ELR (cell line): ENCODE measurements at places on chromosomes 12 and 14.
A peak's percentile ranks its signal among the peaks of the same experiment; 100 is the strongest.

DNA sequence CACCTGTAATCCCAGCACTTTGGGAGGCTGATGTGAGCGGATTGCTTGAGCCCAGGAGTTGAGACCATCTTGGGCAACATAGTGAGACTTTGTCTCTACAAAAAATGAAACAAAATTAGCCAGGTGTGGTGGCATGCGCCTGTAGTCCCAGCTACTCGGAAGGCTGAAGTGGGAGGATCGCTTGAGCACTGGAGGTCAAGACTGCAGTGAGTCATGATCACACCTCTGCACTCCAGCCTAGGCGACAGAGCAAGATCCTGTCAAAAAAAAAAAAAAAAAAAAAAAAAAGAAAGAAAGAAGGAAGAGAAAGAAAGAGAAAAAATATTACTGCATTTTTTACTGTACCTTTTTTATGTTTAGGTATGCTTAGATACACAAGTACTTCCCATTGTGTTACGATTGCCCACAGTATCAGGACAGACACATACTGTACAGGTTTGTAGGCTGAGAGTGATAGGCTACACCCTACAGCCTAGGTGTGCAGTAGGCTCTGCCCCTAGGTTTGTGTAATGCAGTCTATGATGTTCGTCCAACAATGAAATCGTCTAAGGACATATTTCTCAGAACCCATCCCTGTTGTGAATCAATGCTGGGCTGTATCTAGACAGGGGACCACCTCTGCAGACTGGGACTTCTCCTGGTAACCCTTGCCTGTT lies 160.4 kb upstream of the PWP1 start:
- DNase-seq = no peak

DNA sequence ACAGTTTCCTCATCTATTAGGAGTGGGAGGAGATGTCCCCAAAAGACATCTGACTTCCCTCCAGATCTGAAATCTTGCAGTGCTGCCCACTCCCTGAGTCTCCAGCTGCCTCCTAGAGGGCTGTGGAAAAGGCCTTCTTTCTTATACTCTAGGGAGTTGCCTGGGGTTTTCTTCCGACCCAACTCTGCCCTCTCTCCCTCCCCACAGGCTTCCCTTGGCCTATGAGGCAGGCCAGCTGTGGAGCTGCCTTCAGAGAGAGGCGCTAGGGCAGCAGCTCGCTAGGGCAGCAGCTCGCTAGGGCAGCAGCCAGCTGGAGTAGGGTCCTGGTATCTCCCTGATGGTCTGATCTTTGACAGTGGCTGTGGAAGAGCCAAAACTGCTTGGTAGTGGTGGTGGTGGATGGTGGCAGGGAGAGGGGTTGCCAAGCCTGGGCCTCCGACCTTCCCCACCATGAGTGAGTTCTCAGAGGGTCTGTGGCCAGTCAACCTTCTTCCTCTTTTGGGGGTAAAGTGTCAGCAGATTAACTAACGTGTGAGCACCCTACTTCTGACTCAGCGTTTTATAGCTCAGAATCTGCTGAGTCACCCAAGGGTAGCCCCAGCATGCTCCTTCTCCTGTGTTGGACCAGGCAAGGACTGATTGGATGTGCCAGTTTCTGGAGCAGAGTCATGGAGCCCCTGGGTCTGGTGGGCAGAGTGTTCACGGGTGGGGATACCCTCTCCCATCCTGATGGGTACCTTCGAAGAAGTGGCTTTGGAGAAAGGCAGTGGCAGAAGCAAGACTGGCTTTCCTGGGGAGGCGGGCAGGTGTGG lies 2.3 kb downstream of the SLC48A1 start:
- peak; percentile 52 for DNase-seq

GRCh38 chr14:103067231-103067954 lies 10.0 kb upstream of the CDC42BPB start:
- peak; percentile 65 for DNase-seq

GRCh38 chr12:65306366-65307168 lies 28.1 kb downstream of the MSRB3 start:
- DNase-seq = peak; percentile 86

- no peak for DNase-seq
Observed at GRCh38 chr14:100325231-100325632, 2.1 kb downstream of the SLC25A47 start.

DNA sequence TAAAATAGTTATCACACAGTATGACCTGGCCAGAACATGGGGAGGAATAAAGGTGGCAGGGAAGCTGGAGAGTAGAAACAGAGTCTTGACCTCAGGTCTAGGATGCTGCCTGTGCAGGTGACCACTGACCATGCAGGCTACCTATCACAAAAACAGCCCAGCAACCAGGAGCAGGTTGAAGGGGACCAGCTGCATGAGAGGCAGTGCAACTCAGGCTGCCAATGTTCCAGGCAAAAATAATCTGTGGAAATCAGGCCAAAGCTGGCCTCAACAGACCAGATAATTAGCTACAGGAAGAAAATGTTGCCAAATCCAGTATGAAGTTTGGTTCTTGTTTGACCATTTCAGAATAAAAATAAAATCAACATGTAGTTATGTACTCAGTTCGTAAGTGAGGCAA lies 72.6 kb downstream of the PDE6H start:
- DNase-seq = no peak

- peak; percentile 79 for DNase-seq
Observed at GRCh38 chr12:123388177-123388950, 4.4 kb downstream of the KMT5A start.

- DNase-seq = no peak
Observed at GRCh38 chr14:21016413-21017190, 8.3 kb downstream of the NDRG2 start.

DNA sequence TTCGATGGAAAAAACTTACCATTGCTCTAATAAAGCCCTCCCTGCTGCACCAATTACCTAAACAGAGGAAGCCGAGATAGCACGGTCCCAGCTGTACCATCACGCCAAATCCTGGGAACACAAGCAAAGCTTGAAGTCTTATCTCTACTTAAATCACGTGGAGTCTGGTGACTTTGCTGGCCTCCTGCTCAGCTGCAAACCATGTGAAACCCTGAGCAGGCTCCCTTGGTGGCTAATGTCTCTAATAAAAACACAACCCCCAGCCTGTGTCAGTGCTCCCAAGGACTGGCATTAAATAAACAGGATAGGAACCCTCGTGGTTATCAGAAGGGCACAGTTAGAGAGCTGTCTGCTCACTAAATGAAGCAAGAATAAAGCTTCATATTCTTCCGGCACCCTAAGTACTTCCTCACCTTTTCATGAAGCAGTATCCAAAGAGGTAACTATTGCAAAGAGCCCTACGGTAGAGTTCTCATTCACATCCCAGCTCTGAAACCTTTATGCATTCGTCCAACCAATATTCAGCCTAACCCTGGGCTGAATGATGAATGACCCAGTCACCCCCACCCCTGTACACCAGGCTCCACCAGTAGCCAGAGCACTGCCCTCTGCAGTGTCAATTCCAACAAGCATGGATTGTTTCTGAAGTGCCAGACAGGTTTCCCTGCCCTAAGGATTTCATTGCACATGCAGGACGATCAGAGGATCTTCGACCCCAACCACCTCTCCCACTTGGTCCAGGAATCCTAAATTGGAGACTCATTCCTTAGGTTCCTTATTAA lies 452.7 kb upstream of the TMPO start:
- no peak for DNase-seq

GRCh38 chr12:111745211-111745610 lies 21.5 kb upstream of the ALDH2 start:
- no peak for DNase-seq

DNA sequence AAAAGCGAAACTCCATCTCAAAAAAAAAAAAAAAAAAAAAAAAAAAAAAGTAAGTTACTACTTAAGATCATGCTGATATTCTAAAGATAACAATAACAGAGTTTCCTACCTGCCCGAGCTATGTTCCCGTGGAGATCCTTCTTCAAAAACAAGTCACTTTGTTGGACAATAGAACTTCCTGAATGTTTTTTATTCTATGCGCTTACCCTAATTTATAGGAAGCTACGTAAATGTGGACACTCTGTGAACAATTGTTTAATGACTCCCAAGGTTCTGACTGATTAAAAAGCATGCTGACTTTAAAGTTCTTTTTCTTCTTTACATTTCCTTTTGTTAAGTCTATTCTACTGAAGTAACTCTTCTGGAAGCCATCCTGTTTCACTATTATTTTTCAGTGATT lies 52.5 kb downstream of the FGD4 start:
- DNase-seq = no peak

DNA sequence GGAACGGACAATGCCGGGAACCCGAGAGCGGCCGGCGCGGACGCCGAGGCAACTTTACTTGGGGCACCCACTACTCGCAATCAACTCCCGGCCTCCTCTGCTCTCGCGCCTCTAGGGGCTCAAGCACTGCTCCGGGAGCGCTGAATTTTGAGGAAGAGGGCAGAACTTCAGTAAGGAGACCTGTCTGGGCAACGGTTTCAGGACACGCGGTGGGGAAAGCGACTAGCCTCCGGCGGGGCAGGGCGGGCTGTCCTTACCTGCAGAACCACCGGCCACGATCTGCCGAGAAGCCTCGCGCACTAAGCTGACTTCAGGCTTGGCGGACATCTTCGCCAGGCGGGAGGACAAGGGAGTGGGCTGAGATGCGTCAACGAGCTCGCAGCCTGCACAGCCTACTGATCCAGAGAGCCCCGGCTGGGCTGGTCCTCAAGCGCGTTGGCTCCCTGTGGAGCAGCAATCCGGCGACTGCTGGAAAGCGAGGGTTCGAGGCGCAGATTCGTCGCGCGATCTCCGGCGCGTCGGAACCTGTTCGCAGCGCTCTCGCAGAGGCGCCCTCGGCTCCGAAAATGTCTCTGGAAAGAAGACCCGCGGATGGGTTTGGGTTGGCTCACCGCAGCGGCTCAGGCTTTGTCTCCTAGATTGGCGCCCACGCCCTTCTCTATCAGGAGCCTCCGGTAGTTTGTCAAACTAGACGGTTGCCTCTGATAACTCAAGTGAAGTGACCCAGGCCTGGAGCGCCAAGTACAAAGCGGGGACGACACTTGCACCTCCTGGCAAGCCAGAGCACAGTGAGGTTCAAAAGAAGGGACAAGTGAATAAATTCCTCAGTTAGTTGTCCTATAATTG lies at the start of gene SLC25A21:
TSS of gene SLC25A21 (minus strand) at position 583 of the 846 bp plus-strand sequence.
- DNase-seq = peak; percentile 86

DNA sequence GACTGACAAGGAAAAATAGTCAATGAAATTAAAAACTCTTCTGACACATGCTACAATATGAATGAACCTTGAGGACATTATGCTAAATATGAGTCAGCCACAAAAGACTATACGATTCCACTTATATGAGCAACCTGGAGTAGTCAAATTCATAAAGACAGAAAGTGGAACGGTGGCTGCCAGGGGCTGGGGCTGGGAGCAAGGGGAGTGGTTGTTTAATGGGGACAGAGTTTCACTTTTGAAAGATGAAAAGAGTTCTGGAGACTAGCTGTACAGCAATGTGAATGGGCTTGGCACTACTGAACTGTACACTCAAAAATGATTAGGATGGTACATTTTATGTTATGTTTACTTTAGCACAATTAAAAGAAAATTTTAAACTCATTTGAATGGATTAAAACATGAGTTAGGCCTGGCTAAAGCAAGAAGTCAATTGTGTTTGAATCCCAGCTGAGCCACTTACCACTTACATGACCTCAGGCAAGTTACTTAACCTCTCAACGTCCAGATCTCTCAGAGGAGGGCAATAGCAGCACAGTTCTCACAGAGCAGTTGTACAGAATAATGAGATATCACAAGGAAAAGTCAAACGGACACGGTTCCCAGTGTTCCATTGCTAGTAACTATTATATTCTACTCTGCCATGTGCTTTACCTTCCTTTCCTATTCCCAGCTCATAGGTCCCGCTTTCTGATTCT lies 102.5 kb downstream of the SPTSSA start:
- no peak for DNase-seq

GRCh38 chr12:29211696-29212095 lies 62.6 kb downstream of the FAR2 start:
- DNase-seq = no peak

DNA sequence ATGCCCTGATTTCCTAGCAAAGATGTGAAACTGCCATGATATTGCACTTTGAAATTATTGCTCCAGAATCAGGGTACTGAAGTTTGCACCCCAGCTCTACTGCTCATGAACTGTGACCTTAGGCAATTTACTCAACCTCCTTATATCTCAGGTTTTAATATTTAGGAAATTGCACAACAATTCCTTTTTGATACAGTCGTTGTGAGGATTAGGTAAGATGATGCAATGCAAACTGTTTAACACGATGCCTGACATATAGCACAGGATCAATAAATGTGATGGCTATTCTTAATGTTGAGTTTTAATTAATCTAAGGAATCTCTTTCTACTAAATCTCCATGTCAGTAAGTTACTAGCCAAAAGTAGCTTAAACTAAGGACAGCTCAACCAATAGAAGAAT lies 555.8 kb downstream of the GALC start:
- no peak for DNase-seq

GRCh38 chr12:56189918-56190694 lies 823 bp upstream of the SMARCC2 start:
- peak; percentile 87 for DNase-seq

- DNase-seq = peak; percentile 33
Observed at GRCh38 chr12:68224613-68225285, 861 bp downstream of the IL26 start.

- no peak for DNase-seq
Observed at GRCh38 chr14:29757188-29757680, 170.4 kb downstream of the PRKD1 start.

DNA sequence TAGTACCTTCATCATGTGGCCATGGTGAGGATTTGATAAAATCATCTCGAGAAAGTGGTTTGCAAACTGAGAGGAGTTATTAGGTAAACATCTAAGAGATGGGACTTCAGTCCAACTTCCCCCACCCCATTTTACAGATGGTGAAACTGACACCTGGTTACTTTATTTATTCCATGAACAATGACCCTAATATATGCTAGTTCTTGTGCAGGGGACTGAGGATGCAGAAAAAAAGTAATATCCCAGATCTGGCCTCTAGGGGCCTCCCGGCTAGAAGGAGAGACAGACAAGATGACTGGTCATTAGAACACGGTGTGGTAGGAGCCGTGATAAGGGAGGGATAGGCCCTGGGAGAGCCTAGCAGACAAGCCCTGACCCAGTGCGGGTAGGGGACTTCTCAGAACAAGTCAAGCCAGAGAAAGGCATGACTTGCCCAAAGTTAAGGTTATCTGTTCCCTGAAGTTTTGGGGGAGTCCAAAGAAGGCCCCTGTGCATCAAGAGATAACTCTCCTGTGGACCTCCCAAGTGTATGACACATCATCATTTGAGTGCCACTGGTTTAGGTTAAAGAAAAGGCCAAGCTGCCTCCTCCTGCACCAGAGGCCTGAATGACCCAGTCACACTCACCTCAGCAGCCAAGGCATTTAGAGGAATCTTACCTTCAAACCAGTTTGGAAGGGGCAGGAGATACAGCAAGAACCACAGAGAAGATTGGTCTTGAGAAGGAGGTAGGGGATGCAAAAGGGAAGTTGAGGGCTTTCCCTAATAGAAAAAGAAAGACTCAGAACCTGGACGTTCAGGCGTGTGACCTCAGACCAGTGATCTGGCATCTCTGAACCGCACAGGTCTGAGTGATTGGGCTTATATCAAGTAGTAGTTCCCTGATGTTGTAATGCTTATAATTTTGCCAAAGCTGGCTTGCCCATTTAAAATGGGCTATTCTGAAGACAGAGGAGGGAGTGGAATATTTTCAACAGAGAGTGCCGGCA lies 1.6 kb downstream of the CMKLR1 start:
- peak; percentile 52 for DNase-seq
